Activated CD4-positive, alpha-beta T cell treated with anti-CD3 and anti-CD28 coated beads for 36 hours (primary cell): ENCODE measurements at places on chromosomes 3 and 15. TPM values are rescaled to one million over a fixed set of nuclear protein-coding genes. Genes with fewer than 3 reads are reported as not detected.
A peak's percentile ranks its signal among the peaks of the same experiment; 100 is the strongest.

- peak; percentile 82 for DNase-seq
Observed at GRCh38 chr15:101320501-101321052, 25.5 kb upstream of the SNRPA1 start.

GRCh38 chr3:50633230-50633790 is 16.4 kb downstream of the MAPKAPK3 start:
- no peak for DNase-seq

- DNase-seq, result peak; percentile 80
Observed at GRCh38 chr15:40906991-40907802, 12.9 kb downstream of the VPS18 start.

- DNase-seq, result no peak
Observed at GRCh38 chr3:47260605-47261004, 22.0 kb downstream of the KIF9 start.

- DNase-seq, result no peak
Observed at GRCh38 chr3:16595778-16596177, 9.4 kb downstream of the DAZL start.

DNA sequence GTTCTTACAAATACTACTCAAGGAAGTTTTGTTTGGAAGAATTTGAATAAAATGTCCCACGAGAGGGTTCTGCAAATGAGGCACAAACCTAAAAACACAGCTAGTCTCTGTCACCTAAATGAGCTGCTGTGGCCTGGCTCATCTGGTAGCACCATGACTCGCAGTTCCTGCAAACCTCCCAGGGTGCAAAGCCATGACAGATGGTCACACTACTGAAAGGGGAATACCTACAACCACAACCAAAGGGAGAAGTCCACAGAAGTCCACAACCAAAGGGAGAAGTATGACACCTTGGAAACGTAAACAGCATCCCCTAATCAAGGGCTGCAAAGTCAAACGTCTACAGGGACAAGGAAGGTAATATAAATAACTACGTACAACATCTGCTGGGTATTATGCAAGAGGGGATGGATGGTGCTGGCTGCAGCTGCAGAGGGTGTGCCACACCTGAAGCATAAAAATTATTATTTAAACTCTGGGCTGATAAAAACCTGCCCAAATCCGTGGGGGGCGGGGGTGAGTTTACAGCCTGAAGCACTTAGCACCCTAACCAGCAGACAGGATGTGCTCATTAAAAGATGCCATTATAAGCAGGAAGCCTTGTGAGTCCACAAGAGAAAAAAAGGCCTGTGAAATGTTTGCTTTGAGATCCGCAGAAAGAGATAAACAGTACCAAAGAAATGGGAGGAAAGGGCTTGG is 184.0 kb downstream of the MAGI1 start:
- no peak for DNase-seq

COL8A1 gene
- total RNA-seq, result not detected

DUOXA2 gene
- not detected for total RNA-seq

SKOR1 gene
- total RNA-seq, result 0.16 TPM
